Activated T-cell treated with anti-CD3 and anti-CD28 coated beads for 1 hour (primary cell): ENCODE measurements at places on chromosomes 1 and 21.

DNA sequence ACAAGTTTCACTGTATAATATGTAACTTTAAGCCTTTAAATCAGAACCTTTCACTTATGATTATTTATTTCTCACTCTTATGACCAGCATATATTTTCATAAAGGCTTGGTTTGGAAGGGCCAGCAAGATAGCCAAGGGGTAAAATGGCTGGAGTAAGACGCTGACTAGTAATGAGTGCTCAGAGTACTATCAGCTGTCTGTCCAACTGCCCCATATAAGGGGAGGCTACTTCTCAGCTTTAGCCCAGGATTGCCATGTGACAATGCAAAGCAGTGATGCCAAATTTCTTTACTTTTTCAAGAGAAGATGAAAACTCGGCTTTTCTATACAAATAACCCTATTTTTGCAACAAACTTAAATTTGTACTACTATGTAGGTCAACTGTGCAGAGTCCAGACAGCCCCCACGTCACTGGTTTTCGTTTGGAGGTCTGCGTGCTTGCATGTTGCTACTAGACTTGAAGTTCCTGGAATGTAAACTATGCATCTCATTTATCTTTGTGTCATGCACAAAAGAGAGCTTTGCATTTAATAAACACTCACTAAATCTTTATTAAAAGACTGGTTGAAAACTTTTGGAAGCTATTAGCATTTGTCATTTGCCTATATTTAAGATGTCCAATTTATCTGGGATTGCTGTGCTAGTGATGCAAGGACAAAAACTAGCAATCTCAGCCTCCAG lies 110.4 kb downstream of the TNFSF18 start:
- no peak for DNase-seq

- DNase-seq: no peak
These were observed 8.3 kb downstream of the RNASEL start for GRCh38 chr1:182580736-182581135.

DNA sequence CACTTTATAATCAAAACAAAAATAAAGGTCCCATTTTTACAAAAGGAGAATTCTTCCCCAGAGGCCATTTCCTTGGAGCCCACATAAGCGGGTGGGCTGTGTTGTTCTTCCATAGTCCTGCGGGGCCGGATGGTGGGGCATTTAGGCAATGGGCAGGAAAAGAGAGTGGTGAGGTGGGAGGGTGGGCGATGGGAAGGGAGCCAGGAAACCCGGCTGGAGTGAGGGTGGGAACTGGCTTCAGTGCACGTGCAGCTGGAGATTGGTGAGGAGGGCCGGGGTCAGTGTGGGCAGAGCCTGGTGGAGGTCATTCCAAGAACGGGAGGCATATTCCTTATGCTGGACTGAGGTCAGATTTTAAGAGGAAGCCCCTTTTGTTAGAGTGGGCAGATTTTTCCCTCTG lies 13.6 kb downstream of the NENF start:
- DNase-seq: no peak

DNA sequence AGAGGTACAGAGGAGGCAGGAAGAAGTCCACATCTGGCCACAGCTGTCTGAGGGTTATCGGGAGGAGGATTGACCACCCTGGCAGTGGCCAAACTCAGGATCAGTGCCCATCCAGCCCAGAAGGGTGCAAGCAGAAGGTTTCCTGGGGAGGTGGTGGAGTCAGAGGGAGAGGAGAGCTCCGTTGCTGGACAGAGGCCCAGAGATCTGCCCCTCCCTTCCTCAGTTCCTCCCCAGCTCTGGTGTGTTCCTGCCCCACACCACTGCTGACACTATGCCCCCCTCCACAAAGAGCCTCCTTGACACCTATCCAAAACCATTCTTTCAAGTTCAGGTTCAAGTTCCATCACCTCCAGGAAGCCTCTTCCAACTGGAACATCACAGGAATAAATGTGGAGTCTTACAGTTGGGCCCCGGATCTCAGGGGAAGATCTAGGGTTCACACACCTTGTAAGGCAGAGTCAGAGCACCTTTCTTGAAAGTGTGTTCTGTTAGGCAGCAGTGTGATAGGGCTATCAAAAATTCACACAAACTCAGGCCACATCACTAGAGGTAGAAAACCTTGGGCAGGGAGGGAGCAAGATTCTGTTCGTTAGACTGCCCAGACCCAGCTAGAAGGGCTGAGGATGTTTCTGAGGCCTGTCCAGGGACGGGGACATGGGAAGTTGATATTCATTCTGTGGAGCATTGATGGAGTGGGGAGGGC lies 7.4 kb downstream of the LDLRAD1 start:
- DNase-seq: no peak

GRCh38 chr1:201310251-201310985 lies 27.1 kb downstream of the PKP1 start:
- DNase-seq: no peak

DNA sequence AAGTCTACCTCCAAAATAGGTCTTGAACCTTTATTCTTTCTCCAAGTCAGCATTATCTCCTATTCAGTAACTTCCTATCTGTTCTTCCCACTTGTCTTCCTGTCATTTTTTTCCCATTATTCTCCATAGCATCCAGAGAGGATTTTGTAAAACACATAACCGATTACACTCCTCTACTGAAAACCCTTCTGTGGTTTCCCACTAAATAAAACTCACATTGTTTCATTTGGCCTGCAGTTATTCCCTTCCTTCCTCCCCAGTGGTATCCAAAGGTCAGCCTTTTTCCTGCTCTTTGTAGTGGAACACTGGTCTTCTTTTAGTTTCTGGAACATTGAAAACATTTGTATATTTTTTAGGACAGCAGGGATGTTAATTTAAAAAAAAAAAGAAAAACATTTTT lies 266.0 kb downstream of the GPR52 start:
- no peak for DNase-seq

DNA sequence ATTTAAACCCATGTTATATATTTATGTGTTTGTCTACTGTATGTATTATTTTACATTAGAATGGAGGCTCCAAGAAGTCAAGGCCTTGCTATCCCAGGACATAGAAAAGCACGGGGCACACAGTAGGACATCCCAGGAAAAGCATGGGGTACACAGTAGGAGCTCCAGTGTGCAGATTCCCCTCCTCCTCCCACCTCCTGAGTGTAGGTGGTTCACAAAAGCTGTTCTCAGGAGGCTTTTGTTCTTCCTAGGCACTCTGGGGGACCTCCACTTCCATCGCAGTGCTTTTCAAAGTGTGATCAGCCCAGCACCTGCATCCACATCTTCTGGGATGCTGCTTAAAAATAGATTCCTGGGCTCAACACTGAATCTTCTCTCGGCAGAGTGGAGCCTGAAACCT lies 30.8 kb upstream of the VTCN1 start:
- no peak for DNase-seq

GRCh38 chr21:45886610-45887026 lies 95.0 kb upstream of the COL6A1 start:
- DNase-seq: no peak

GRCh38 chr1:229440851-229441537 lies 7.1 kb upstream of the ACTA1 start:
- no peak for DNase-seq

DNA sequence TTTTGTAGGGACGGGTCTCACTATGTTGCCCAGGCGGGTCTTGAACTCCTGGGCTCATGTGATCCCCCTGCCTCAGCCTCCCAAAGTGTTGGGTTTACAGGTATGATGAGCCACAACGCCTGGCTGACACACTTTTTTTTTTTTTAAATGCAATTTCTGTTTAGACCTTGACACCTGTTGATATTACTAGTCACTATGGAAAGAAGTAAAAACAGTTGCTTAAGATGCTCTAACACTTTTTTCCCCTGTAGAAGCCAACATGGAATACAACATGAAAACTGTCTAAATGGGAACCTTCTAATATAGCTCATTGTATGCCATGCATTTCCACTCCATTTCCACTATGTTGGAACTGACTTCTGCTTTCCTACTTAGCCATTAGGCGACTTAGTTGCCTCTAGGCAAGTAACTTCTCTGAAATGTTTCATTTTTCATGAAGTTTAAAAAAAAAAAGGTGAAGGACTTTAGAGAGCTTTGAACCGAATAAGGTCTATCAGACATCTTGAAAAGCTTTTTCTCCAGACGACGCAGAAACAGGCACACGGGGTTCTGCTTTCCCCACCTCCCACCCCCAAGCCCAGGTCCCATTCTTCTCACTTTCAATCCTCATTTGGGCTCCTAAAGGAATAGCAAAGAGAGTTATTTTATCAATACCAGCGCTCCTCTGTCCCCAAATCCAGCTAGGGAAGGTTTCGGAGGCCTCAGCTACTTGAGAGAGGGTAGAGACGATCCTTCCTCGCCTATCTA lies 648 bp upstream of the DR1 start:
- DNase-seq: no peak

DNA sequence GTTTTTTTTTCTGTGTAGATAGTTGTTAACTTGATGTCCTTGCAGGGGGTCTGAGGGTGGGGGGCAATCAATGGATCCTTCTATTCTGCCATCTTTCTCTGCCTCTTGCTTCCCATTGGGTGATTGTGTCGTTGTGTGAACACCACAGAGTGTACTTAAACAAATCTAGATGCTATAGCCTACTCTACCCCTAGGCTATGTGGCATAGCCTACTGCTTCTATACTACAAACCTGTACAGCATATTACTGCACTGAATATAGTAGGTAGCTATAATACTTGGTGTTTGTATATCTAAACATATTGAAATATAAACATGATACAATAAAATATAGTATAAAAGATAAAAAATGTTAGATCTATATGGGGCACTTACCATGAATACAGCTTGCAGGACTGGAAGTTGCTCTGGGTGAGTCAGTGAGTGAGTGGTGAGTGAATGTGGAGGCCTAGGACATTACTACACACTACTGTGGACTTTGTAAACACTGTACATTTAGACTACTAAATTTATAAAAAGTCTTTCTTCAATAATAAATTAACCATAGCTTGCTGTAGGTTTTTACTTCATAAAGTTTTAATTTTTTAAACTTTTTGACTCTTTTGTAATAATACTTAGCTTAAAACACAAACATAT lies 105.4 kb downstream of the CENPF start:
- DNase-seq: no peak

DNA sequence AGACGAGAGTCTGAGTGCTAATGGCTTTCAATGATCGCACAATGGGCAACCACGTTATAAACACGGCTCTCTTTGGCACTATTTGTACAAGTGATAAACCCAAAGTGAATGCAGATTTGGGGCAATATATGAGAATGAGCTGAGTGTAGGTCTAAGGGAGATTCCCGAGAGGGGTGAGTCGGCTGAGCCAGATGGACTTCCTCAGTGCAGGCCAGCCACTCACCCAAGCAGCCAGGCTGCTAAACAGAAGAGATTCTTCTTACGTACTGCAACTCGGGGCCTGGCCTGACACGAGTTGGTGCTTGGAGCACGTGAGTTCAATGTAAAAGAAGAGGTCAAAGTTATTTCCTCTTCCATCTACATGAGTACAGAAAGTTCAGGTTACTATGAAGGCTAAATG lies 6.2 kb upstream of the MIXL1 start:
- no peak for DNase-seq

GRCh38 chr1:16171314-16172151 lies 15.7 kb upstream of the EPHA2 start:
- no peak for DNase-seq

DNA sequence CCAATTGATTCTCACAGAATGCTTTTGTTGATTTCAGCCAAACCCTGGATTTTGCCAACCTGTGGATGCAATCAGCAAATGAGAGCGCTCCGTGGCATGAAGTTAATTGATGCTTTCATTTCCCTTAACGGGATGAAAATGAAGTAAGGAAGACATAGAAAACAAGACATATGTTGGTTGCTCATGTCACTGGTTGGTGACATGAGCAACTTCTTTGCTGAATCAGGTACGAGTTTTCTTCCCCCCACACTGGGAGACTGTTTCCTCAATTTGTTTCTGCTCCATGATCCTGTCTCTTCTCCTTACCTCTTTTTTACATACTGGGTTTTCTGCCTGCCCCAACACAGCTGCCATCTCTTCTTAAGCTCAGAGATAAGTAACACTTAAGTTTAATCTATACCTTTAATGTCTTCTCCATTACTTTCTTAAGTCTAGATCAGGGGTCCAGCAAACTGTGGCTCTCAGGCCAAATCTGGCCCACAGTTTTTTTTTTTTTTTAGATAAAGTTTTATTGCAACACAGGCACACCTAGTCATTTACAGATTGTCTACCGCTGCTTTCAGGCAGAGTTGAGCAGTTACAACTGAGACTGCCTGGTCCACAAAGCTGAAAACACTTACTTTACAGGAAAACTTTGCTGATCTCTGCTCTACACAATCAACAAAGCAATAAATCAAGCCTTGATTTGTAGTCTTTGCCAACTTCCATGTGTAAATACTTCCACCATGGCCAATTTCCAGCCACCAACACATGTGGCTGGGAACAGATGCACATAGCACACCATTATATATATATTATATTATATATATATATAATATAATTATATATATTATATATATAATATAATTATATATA lies 13.3 kb downstream of the GPR157 start:
- DNase-seq: no peak

DNA sequence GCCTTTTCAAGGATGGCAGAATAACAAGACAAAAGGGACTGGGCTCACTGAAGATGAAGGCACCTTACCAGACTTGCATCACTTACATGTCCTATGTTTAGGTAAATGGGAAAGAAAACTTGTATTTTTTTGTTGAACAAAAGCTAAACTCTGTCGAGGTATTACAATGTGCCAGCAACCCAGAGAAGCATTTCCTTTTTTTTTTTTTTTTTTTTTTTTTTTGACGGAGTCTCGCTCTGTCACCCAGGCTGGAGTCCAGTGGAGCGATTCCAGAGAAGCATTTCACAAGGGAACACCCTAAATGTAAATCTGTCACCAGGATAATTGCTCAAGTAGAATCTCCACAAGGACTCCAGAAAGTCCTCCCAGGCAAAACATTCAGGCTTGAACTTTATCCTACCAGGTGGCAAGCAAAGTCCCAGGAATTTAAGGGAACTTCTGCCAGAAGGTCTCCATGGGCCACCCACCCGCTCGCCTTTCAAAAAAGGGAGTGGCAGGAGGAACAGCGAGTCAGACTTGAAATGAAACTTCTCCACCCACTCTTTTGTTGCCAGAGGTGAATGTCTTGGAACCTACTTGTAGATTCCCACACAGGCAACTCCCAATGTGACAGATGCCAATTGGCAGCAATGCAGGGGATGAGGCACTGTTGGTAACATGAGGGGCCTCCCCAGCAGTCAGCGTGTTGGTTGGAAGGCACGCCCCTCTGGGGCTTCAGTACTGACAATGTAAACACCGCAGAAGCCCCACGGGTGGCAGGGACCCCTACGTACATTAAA lies 125.0 kb downstream of the TIAM1 start:
- no peak for DNase-seq
